Colonic mucosa (tissue), 4 donors: ENCODE measurements at places on chromosomes 16 and 17.

DNA sequence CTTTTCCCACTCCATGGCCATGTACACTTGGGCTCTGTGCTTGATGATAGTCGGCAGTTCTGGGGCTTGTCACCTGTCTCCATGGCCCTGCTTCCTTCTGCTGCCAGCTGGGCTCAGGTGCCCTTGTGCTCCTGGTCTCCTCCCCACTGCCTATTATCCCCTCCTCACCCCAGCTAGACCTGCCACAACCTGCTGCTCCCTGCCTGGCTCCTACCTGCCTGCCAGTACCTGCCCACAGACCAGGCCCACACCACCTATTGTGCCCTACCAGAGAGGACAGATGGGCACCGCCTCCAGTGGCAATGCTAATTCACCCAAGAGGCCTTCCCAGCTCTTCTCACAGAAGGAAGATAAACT, 538 bp upstream of the RAPGEFL1 start:
- DNase-seq = peak; percentile 64

DNA sequence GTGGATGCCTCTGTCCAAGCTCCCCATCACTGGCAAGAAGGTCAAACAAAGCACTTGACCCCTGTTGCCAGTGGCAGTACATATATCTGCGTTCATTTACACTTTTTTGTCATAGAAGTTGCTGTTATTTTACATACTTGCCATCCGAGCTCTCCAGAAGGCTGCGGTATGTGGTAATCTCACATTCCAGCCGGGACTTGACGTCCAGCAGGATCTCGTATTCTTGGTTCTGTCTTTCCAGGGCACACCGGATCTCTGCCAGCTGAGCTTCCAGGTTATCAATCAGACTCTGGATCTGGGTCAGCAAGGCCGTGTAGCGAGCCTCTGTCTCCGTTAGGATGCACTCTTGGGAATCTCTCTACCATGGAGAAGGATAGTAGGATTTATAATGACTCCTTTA, 6.6 kb downstream of the KRT39 start:
- no peak for DNase-seq

DNA sequence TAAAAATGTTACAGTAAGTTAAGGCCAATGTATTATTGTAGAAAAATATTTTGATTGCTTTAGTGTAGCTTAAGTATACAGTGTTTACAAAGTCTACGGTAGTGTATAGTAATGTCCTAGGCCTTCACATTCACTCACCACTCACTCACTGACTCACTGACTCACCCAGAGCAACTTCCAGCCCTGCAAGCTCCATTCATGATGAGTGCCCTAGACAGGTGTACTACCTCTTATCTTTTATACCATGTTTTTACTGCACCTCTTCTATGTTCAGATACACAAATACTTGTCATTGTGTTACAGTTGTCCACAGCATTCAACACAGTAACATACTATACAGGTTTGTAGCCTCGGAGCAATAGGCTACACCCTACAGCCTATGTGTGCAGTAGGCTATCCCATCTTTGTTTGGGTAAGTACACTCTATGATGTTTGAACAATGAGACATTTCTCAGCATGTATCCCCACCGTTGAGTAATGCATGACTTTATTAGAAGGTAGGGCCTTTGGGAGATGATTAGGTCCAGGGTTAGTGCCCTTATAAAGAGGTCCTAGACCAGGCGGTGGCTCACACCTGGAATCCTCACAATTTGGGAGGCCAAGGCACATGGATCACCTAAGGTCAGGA, 117.8 kb downstream of the SLC39A11 start:
- DNase-seq = no peak

DNA sequence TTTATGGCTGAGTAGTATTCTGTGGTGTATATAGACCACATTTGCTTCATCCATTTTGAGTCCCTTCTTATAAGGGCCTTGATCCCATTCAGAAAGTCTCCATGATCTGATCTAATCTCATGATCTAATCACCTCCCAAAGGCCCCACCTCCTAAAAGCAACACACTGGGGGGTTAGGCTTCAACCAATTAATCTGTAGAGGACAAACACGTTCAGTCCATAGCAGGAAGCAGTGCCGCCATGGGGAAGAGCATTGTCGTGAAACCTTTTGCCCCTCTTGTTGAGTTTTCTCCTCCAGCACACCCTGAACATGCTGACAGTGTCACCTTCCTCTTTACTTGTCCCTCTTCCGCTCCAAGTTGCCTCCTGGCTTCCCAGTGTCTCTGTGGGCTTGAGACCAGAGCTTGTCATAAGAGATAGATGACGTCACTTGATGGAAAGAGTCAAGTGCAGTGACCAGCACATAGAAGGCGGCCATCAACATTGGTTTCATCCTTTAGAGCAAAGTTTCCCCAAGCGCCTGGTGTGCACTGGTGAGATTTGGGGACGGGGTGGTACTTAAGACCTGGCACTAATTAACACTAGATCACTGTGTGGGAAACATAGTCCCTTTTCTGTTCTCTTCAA, 74.1 kb downstream of the PRKCB start:
- DNase-seq = no peak

GRCh38 chr16:24698308-24698707, 31.1 kb upstream of the TNRC6A start:
- no peak for DNase-seq

GRCh38 chr17:7232114-7232513, 2.2 kb downstream of the DVL2 start:
- no peak for DNase-seq

DNA sequence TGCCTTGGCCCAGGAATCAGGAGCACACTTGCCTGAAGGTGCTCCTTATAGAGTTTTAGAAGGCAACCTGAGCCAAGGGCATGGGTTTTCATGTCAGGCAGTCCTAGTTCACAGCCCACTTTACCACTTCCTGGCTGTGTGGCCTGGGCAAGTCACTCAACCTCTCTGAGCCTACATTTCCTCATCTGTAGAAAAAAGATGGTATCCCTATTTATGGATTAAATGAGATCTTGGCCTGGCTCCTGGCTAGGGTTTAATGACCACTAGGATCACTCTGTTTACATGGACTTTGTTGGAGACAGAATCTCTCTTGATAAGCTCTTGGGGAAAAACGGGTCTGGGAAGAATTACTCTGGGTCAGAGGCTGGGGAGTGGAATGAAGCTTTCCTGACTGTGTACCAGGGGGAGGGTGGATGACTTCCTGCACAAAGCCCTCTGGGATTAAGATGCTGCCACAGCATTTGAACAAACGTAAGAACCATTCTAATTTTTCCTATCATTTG, 2.3 kb downstream of the MT2A start:
- no peak for DNase-seq

- DNase-seq = no peak
Measured at GRCh38 chr16:17384471-17384870, 86.3 kb downstream of the XYLT1 start.

DNA sequence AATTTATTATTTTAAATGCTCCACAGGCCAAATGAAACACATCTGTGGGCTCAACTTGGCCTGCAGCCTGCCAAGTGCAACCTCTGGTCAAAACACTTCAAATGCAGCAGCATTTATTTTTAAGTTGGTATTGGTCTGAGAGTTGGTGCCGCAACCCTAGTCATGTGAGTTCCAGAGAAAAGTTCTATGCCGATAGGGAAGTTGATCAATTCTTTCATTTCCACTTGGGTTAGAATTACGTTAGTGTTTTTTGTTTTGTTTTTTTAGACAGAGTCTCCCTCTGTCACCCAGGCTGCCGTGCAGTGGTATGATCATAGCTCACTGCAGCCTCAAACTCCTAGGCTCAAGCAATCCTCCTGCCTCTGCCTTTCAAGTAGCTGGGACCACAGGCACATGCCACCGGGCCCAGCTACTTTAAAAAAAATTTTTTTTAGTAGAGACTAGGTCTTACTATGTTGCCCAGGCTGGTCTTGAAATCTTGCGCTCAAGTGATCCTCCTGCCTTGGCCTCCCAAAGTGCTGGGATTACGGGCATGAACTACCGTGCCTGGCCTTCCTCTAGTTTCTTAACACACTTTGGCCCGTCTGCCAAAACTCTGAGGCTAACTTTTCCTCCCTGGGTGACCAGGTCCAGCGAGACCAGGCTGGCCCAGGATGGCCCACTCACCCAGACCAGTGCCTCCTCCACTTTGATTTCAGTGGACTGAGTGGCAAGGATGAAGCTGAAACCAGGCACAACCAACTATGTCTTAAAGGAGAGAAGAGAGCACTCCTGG, 221.1 kb downstream of the MRTFB start:
- DNase-seq = no peak

DNA sequence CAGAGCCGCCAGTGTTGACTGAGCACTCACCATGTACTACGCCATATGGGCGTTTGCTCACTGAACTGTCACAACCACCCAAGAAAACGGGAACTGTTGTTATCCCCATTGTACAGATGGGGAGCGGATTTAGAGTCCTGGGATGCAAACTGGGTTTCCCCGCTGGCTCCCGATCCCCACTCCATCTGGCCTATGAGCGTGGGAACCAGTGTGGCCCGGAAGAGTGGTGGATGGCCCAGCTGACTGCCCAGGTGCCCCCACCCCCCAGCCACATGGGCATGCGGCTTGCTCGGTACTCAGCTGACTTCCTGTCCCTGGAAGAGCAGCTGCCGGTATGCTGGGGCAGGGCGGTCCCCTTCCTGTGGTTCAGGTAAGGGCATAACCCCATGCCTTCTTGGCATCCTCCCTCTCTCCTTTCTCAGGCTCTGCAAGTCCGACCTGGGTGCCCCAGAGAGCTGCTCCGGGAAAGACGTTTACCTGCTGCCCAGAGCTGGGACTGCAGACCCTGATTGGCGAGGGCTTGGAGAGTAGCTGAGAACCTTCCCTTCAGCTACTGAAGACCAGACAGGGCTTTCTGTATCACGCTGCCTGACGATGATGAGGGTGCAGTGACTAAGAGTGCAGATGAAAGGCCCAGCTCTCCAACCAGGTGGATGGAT, 16.2 kb downstream of the SOCS3 start:
- peak; percentile 53 for DNase-seq

- no peak for DNase-seq
Measured at GRCh38 chr16:2790631-2791030, 3.3 kb upstream of the PRSS33 start.

DNA sequence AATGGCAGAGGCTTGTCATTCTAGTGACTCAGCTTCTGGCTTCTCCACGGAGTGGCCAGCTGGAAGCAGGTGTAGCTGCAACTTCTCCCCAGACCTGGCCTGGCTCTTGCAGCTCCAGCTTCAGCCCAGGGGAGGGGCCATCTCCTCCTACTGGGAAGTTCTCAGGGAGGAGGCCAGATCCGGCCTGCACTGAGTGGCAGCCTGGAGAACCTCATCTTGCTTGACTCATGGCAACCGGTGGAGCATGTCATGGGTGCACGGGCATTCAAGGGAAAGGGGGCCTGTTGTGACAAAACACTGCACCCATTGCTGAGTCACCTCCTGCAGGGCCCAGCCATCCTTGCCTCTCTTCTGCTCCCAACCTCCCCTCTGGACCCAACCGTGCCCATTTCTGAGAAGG, 273.9 kb upstream of the MAF start:
- DNase-seq = no peak

DNA sequence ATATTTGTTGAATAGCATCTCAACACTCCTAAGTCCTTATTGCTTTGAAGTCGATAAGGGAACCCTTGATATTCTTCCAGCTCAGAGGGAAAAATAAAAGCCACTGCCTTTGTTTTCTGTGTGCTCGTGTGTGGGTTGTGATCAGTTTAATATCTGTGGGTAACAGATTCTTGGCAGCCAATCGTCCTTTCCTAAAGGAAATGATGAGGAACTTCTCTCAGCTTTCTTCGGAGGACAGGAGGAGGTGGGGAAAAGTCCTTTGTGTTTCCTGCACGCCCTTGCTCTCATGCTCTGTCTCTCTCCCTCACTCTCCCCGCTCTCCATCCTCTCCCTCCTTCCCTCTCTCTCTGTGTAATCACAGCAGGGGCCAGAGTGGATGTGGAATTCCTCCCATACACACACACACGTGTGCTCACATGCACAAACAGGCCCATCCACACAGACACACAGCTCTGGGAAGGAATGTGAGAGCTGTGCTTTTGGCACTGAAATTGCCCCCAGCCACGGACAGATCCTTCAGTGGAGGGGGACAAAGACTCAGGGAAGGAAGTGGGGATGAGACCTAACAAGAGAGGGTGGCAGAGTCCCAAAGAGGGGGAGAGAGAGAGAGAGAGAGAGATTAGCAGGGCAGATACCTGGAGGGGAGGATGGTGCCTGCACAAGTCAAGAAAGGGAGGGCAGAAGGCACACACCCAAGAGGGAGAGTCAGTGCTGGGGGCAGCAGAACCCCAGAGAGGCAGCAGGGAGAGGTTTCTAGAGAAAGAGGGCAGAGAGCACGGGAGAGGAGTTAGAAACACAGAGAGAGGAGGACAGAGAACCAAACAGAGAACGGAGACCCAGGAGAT, 83.5 kb upstream of the PLCG2 start:
- no peak for DNase-seq

DNA sequence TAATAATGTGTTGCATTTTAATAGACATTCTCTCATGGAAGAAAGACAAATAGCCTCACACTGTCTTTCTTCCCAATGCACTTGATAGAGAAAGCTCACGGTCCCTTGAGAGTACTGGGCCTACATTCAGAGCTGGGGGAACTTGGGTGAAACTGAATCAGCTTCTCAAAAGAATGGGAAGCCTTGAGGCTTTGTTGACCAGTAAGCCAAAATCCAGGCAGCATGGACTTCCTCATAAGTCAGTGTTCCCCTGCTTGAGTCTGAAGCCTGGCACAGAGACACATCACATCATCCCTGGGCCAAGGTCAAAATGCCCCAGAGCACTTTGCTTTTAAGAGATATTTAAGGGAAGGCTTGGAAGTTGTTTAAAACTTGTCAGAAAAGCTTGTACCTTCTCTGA, 302.2 kb upstream of the SALL1 start:
- DNase-seq = no peak

GRCh38 chr16:85781695-85782370, 17.5 kb downstream of the EMC8 start:
- peak; percentile 24 for DNase-seq

GRCh38 chr17:77072670-77073069, 68.1 kb upstream of the SEC14L1 start:
- no peak for DNase-seq

GRCh38 chr17:66583112-66583748, 251.7 kb upstream of the CACNG5 start:
- DNase-seq = no peak

DNA sequence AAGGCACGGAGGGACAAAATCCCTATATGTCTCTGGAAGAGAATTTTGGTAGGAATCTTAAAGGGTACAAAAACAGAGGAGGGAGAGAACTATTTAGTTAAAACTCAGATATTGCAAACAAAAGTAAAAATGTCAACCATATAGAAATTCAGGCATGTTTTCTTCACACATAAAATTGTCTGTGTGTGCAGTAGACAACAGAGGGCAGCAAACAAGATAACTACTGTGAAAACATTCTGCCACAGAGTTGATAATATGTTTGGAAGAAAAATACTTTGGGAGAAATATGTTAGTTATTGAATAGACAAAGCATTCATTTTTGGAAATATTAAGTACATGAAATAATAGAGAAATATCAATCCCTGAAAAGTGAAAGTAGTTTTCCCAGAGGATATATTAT, 56.2 kb downstream of the SNX11 start:
- no peak for DNase-seq
